ENCODE measurements at places on chromosomes 5 and 9. TPM values are rescaled to one million over a fixed set of nuclear protein-coding genes. Genes with fewer than 3 reads are reported as not detected.

GRCh38 chr9:13295556-13295955, 16.1 kb upstream of the MPDZ start:
- DNase-seq: no peak

GRCh38 chr9:35756275-35757225, 2.5 kb upstream of the MSMP start:
- DNase-seq: peak; percentile 89

DNA sequence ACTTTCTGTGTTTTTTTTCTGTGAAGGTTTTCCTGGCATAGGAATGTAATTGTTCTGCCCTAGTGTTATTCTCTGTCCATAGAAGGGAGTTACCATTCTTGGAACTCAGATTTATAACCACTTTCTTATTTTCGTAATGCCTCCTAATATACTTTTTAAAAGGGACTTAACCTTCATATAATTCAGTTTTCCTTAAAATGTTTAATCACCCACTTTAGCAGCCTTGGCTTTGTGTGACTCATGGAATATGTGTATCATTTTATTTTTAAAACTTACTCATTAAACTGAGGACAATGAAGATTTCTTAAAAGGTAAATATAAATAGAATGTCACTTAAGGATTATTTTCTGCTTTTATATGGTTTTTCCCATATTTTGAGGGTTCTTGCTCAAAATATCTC, 50.0 kb downstream of the RAI14 start:
- no peak for DNase-seq

DNA sequence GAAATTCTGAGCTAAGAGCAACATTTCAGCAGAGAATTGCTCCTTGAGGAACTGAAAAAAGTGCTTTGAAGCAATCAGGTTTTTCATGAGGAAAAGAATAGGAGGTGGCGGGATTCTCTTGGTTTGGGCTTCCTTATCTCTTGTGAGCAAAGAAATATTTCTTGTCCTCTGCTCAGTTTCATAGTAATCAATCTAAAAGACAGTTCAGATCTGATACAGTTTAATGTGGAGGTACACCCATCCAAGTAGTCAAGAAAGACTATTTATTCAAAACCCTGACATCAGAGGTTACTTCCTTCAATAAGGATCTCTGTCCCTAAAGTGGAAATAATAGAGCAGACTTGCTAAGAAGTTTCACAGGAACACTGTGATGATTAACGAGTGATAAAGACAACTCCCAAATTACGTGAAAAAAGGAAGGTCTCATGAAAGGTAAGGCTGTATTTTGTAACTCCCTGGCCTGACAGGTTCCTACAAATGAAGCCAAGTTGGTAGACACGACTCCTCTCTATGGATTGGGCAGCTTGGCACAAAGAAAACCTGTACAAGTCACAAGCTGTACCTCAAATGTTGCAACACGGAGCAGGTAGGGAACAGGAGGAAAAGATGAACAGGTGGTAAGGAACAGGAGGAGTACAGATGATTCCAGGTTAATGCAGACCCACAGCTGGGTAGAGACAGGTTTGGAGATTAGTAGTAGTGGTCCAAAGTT, 94.1 kb downstream of the SUSD1 start:
- DNase-seq: no peak

DNA sequence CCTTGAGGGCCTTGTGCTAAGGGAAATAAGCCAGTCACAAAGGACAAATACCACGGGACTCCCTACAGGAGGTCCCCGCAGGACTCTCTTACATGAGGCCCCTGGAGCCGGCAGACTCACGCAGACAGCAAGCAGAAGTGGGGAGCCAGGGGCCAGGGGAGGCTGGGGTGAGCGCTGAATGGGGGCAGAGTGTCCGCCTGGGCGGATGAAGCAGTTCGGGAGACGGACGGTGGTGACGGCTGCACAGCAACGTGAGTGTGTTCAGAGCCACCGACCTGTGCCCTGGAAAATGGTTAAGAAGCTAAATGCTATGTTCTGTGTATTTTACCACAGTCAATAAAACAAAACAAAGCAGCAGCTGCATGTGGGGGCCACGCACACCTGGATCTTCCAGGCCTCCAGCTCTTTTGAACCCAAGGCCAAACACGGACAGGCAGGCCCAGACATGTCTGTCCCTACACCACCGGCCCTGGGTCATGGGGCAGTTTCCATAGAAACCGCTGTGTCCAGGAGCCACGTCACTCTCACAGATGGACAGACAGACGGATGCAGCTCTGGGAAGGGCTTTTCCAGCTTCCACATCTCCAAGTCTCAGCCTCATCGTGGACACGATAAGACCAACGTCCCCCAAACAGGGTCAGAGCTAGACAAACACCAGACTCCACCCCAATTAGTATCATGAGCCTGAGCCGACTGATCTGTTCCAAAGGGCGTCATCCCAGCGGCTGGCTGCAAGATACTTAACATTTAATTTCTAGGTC, 103.9 kb downstream of the VAV2 start:
- DNase-seq: no peak

DNA sequence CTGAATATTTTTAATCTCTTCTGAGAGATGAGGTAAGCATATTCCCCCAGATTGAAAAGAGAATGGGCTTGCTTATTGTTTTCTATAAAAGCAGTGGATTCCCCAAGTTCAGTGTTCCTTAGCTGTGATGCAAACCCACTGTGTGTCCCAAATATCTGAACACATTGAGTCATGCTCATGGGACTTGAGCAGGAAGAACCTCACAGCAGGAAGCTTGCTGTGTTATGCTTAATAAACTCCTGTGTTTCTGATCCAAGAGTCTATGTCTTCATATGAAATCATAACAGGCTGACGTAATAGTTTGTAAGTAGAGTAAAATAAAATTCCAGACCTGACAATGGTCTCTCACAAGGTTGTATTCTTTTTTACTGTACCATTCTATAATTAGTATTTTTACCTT, 24.8 kb upstream of the LOX start:
- DNase-seq: no peak

GRCh38 chr9:88202321-88202720, 64.0 kb upstream of the SPATA31C2 start:
- DNase-seq: no peak

GRCh38 chr9:134793288-134794188, 87.1 kb upstream of the FCN2 start:
- no peak for DNase-seq

DNA sequence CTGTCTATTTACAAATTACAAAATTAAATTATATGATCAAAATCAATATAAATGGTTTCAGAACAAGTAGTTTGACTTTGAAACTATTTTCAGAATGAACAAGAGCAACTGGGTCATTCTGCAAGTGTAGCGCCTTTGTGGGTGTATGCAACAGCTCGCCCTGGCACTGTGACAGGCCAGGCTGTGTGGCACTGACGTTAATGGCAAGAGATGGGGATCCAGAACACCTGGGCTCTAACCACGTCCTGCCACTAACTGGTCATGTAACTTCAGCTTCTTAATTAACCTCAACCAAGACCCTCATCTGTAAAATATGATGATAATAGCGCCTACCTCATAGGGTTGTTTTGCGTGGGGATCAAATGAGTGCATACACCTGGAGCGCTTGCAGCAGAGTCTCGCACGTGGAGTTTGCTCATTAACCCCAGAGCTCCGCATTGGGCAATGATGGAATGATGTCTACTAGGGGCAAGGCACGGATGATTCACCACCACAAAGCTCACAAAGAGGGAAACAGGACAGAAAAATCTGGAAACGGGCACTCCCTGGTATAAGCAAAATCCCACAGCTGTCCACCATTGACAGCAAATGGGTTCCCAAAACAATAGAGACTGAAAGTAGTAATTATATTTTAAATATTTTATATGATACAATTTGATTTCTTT, 639.4 kb downstream of the SEMA5A start:
- DNase-seq: no peak

GRCh38 chr5:168390491-168390890, 95.8 kb upstream of the RARS1 start:
- DNase-seq: no peak

GRCh38 chr5:89053547-89053946, 170.6 kb upstream of the MEF2C start:
- DNase-seq: no peak

DNA sequence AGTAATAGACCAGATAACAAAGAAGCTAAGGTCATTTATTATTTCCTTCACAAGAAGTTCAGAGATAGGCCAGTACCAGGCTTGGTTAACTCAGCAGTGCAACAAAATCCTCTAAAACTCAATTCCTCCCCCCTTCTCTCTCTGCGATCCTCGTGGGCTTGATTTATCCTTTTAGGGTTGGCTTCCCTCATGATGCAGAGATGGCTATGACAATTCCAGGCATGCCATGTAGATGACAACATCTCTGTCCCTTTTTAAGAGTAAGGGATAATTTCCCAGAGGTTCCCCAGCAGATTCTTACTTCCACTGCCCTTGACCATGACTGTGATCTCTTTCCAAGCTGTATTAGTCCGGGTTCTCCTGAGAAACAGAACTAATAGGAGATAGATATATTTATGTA, 28.7 kb upstream of the DAP start:
- DNase-seq: no peak

DNA sequence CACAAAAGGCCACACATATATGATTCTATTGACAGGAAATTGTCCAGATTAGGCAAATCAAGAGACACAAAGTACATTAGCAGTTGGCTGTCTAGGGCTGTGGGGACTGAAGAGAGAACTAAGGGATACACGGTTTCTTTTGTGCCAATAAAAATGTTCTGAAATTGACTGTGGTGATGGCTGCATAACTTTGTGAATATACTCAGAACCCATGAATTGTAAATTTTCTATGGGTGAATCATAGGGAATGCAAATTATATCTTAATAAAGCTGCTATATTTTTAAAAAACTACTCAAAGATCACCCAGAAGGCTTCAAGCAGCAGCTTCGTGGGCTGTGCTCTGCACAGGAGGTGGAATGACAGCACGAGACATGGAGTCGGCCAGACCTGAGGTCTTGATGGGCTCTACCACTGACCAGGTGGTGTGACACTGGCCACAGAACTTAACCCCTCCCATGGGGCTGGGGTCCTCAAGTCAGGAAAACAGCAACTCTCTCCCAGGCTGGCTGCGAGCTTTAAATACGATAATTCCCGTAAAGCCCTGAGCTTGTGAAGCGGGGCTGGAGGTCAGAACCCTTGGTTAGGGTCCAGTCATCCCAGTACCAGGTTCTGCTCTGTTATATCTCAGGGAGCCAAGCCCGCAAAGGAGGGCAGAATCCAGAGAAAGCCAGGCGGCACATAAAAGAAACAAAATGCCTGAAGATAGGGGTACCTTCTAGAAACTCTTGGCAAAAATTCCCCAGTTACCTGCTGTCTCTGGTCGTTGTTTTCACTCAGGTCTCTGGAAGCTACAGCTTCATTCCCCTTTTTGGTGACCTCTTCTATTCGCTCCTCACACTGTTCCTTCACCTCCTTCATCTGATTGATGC, 59.1 kb downstream of the GOLM1 start:
- no peak for DNase-seq

- DNase-seq: peak; percentile 94
These were observed 595 bp downstream of the PDLIM7 start for GRCh38 chr5:177496727-177497291.

- DNase-seq: no peak
These were observed 254.8 kb upstream of the PPP1R2B start for GRCh38 chr5:156595132-156595787.

DNA sequence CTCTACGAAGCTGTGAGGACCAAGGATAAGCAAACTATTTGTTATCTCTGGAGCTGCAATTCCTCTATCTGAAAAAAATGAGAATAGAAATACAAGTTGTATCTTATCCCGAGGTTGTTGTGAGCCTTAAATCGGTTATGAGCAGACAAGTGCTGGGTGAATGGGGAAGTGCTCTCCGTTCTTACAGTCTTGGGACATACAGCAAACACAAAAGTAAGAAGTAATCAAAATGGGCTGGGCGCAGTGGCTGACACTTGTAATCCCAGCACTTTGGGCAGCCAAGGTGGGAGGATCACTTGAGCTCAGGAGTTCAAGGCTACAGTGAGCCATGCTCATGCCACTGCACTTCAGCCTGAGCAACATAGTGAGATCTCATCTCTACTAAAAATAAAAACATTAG, 31.7 kb downstream of the ITK start:
- no peak for DNase-seq

DNA sequence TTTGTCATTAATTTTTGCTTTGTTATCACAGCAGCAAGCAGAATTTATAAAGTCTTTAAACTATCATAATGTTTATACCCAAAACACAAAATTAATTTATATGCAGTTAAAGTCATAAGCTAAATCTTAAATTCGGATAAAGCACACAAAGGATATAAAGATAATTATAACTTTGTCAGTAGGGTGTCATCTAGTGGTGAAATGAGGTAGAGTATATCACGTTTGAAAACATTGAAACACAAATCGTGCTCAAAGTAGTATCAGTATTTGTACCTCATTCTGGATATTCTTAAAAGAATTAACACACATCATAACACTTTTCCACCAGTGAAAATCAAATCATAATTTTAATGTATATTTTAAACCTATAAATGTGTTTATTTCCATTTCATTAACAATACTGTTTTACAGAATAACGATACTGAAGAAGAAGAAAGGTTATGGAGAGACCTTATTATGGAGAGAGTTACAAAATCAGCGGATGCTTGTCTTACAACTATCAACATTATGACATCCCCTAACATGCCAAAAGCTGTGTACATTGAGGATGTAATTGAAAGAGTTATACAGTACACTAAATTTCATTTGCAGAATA, 129.5 kb downstream of the NIPBL start:
- DNase-seq: no peak

DNA sequence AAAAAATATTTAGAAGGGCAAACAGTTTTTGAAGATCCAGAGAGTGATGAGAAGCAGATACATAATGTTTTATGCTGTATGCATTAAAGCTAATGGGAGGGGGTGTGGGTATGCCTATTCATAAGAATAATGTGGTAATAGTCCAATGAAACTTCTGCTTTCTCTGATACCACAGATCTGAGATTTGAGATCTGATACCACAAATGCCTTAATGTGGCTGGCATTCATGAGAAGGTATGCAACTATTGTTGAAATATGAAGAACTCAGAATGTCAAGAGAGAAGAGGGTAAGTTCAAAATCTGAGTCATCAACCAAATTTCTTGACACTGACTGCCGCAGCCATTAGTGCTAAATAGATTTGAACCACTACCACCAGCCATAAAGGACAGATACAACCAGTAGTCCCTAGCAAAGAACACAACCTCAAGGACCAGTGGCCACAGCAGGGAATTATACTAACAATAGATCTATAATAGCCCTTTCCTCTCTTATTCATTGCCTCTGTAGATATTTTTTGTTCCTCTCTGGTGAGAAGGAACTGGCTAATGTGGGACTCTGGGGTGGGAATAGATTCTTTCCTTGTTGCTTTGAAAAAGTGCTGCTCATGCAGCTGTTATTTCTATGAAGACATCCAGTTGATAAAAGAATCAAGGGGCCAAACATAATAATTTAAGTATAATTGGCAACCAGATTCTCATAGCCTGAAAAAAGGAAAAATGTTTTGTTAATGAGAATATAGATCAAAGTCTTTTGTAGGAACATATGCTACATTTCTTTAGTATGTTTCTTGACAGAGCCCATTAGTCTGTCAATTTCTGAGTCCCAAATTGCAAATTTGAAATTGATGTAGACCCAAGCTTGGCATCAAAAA, 256.5 kb upstream of the ZNF608 start:
- no peak for DNase-seq

The SLC46A2 gene
- total RNA-seq: not detected

The FOXD4L3 gene
- not detected for total RNA-seq

The CTSV gene
- not detected for total RNA-seq

The SV2C gene
- total RNA-seq: not detected

The CYSRT1 gene
- not detected for total RNA-seq

The LVRN gene
- total RNA-seq: 11.0 TPM

The DNM1 gene
- 114 TPM for total RNA-seq

The PCA3 gene
- total RNA-seq: 0.81 TPM

The KIF4B gene
- 0.09 TPM for total RNA-seq

The PCDHGA10 gene
- 11.4 TPM for total RNA-seq

The ORM1 gene
- total RNA-seq: not detected

The APC gene
- total RNA-seq: 51.6 TPM

Measured in aorta (tissue), 5 donors.